RKO (cell line): ENCODE measurements at places on chromosomes 5 and 9.

DNA sequence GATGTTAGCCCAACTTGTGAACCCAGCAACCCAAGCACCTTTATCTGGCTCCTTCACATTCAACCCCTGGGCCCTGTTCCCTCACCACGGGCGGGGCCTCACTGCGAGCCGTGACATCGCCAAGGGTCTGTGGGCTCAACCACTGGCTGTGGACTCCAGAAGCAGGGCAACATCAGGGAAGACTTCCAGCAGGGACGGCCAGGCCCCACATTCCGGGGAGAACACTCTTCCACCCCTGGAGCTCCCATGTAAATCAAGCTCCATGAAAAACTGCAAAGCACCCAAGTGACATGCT lies 175.3 kb downstream of the ERCC6L2 start:
- DNase-seq = no peak

DNA sequence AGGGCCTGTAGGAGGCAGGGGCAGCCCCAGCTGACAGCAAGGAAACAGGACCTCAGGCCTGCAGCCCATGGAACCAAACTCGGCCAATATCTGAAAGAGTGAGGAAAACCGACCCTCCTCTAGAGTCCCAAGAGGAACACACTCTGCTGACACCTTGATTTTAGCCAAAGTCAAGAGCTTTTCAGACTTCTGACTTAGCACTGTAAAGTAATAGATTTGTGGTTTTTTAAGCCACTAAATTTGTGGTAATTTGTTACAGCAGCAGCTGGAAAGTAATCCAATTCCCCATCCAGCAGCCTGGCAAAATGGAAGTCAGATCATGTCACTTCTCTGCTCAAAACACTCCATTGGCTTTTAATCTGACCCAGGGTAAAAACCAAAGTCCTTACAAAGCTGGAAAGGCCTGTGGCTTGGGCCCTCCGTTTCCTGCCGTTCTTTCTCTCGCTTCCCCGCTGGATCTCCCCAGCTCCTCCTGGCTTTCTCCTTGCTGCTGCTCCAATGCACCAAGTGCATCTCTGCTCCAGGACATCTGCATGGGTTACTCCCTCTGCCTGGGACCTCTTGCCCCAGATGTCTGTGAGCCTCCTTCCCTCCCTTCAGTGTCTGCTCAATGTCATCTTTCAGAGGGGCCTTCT lies 79.0 kb downstream of the C5orf15 start:
- no peak for DNase-seq

DNA sequence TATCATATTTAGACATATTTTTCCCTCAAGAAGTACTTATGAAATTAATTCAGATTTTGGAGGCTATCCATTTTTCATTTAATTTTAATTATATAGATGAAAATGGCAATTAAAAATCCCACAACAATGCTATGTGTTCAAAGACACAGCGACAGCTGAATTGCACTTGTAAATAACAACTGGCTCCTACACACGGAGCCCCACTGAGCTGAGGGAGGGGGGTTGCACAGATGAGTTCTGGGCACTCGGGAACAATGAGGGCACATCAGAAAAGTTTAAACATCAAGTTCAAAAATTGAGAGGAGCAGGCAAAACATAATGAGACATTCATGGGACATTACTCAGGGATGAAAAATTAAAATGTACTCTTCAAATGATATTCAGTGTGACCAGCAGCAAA lies 104.9 kb downstream of the MARCHF3 start:
- no peak for DNase-seq

DNA sequence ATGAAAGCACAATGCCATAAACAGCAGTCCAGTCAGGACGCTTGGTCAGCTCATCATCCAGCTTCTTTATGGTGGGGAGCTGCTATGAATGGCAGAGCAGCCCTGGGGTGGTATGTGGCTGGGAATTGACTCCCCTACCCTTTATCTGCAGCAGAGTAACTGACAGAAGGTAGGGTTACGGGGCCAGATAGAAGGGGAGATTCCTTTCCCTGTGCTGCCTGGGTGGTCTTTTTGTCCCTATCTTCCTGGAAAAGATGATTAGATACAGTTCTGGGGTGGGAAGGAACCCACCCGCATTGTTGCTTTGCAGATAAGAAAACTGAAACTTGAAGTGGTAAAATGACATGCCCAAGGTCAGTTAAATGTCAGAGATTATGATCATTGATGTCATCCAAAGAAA lies 405.5 kb downstream of the ARHGEF28 start:
- no peak for DNase-seq

GRCh38 chr5:3100921-3101551 lies 349.6 kb upstream of the IRX2 start:
- DNase-seq = no peak

GRCh38 chr5:14270209-14270702 lies 127.1 kb downstream of the TRIO start:
- DNase-seq = peak; percentile 78

DNA sequence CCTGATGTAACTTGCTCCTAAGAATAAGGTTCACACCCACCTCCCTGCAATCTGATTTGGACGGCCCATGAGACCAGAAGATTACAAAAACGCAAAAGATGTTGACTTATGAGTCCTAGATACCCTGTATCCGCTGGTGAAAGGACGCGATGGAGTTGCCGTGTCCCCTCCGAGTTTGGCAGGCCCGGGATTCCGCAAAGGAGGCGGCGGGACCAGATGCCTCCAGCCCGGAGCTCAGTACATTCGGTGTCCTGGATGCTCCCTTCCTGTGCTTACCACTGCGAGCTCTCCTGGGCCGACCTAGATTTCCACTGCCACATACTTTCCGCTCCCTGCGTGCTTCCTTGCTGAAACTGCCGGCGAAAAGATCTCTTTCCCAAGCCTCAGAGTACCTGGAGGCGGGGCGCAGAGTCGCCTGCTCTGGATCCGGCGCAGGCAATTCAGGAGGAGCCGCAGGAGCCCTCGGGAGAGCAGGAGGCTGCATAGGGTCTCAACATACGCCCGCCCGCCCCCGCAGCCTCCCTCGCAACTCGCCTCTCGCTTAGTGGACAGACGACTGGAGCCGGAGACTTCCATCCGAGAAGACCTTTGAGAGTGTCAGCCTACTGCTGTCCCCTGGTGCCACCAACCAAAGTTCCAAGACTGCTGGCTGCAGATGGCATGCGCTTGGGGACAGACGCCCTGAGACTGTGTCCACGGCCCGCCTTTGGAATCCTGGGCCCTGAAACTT lies 39.8 kb downstream of the ANXA2R start:
- no peak for DNase-seq

- no peak for DNase-seq
These were observed 407.2 kb upstream of the CLINT1 start for GRCh38 chr5:158265931-158266700.

DNA sequence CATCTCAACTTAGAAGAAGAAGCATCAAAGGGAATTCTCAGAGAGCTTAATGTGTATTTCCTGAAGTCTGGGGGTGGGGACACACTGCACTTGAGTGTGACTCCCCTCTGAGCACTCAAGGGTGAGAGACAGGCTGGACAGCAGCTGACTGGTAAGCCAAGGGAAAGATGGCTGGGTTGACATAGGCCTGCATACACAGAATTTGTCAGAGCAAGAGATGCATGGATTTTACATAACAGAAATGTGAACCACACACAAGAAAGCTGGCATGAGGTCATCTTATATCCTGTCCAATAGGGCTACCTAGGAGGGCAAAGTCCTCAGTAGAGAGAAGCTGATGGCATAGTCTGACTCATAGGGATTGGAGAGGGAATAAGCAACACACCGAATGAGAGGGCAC lies 114.3 kb upstream of the EPB41L4A start:
- peak; percentile 87 for DNase-seq

DNA sequence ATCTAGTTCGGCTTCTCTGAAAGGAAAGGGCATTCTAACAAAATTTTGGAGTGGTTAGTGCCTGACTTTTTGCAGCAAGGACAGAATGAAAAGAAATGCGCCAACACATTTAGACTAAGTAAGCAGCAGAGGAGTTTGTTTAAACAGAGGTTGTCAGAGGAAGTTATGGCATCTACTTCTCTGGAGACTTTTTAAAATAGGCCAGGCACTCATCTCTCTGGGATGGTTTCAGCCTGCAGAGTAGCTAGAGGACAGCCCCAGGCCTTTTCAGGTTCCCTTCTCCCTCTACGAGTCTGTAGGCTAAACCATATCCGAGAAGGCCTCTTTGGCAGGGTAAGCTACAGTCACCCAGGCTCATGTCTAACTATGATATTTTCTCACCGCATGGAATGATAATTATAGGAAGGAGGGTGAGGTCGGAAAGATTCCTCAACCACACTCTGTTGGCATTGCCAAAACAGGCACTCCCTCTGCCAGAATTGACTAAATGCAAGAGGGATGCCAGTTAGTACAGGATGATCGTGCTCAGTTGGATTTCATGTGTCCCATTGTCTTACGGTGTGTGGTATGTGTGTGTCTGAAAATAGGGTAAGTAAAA lies 1.4 kb upstream of the CTXN3 start:
- no peak for DNase-seq

GRCh38 chr5:107342371-107342770 lies 328.4 kb downstream of the EFNA5 start:
- no peak for DNase-seq

- no peak for DNase-seq
These were observed at the start of gene LAMC3 for GRCh38 chr9:131008909-131009618. Gene LAMC3 (plus strand): TSS chr9:131009174. CDS start chr9:131009215, 41 bp downstream.

DNA sequence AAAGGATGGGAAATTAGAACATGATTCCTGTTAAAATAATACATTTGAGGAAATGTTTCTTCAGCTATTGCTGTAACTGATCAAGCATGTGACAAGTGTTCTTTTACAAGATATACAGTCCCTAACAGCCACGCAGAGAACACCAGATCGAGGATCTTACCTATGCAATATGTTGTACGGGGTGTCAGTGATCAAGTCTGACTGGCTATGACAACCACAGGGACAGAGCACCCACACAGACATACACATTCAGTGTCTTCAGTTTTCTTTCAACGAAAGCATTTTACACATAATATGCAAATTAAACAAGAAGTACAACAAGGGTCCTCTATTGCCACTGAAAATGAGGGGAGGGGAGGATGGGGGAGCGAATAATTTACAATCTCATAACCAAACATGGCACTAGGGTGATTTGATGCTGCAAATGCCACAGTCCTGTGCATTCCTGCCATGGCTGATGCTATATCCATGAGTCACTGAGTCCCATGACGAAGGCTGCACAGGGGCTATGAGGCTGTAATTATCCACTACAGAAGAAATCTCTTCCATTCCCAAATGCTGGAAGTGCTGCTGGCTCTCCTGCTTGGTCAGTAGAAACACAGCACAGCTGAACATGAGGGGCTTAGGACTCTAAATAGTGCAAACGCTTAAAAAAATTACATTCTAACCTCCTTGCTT lies 118.2 kb downstream of the KLHL3 start:
- no peak for DNase-seq

DNA sequence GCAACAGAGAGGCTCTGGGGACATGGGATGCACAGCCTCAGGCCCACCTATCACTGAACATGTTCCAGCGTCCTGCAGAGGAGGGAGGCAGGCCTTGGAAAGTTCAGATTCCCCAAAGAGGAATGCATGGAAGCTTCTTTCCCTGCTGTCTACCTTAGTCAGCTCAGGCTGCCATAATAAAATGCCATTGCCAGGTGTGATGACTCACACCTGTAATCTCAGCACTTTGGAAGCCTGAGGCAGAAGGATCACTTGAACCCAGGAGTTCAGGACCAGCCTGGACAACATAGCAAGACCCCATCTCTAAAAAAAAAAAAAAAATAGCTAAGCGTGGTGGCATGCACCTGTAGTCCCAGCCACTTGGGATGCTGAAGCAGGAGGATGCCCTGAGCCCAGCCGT lies 24.5 kb upstream of the TOR1B start:
- no peak for DNase-seq

DNA sequence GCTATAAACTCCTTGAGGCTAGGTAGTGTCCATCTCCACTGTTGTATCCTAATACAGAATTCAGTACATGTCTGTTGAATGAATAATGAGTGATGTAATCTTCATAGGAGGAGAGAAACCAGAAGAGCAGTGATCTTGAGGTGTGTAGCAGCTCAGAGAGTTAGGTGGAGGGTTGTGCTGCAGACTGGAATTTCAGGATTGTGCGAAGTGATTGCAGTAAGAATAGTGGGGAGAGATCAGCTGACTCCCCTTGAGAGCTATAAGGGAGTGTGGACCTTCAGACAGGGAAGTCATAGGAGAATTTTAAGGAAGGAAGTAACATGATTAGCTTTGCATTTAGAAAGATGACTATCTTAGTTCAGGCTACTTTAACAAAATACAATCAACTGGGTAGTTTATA lies 4.4 kb downstream of the SNX24 start:
- no peak for DNase-seq

DNA sequence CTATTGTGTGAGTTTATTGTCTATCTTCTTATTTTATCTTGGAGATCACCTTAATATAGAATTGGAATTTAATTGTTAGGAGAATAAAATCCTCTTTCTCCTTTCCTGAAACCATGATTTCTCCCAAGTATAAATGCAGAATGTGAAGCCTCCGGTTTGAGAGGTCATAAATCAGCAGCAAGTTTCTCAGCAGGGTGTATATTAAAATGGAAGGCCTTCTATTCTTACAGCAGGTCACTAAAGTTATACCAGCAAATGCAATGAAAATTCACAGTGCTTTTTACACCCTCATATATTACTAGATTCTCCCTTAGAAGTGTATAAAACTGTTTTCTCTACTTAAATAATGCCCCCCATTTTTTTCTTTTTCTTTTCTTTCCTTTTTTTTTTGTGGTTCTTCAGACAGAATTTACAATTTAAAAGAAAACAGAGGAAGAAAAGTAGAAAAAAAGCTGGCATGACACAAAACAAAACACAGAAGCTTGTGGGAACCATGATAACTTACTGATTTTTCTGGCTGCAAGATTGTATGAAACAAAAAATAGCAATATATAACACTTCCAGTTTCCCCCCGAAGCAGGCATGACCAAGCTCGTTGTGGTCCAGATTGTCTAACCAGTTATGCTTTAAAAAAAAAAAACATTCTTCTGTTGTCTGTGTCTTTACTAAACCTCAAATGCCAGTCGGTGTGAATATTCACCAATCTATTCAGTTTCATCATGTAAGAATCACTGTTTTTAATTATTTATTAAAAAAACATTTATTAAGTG lies 211.2 kb downstream of the RAB3C start:
- DNase-seq = no peak

GRCh38 chr9:126702151-126703001 lies 88.6 kb downstream of the LMX1B start:
- no peak for DNase-seq

DNA sequence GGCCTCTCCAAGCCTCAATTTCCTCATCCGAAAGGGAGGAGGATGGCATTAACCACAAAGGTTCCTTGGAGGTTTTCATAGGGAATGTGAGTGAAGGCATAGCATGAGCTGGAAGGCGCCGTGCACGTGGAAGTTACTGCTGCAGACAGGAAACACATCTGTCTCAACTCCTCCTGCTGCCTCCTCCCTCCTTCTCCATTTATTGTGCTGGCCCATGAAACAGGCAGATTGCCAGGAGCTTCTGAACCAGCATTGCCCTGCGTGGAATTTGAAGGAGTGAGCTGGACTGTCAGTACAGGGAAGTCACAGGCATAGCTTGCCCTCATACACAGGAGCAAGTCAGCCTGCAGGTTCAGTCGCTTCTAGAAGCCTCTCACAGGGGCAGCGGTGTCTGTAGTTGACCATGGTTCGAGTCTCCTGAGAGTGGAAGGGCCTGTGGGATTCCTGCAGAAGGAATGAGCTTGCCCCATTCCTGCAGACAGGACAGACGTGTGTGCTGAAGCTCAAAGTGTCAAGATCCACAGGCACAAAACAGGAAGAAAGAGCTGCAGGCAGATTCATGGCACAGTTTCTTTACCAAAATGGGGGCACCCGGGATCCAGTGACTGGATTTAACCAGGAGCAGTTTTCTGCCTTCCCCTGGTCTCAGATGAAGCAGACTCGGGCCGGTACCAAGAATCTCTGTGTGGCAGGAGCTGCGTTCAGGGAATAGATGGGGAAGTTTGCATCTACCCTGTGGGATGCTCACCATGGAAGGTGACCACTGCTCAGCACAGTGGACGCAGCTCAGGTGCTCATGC lies 48.7 kb upstream of the CTSL start:
- DNase-seq = no peak
